ENCODE measurements at places on chromosomes 13 and 19.
A peak's percentile ranks its signal among the peaks of the same experiment; 100 is the strongest.

- DNase-seq: no peak
Measured at GRCh38 chr19:1526979-1527649, 3.2 kb downstream of the PLK5 start.

- DNase-seq: no peak
Measured at GRCh38 chr13:80881495-80881894, 540.6 kb upstream of the SPRY2 start.

GRCh38 chr13:24511019-24511815, 1.4 kb downstream of the PARP4 start:
- DNase-seq: peak; percentile 69

DNA sequence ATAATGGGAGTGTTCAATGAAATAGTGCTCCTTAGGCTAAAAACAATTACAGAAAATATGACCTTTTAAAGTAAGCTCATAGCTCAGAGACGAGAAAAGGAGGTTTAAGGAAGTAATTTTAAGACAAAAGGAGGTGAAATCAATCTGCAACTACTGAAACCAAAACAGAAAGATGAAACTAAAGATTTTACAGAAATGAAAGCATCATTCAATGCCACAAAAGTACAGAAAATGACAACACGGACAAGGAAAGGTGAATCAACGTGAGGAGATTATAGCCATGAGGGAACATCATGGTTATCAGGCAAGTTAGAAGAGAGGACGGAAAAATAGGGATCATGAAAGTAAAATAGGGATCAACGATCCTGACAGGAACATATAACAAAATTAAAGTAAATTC, 745.2 kb downstream of the PCDH17 start:
- no peak for DNase-seq

- peak; percentile 27 for DNase-seq
Measured at GRCh38 chr13:50085063-50085462, 69.8 kb downstream of the KCNRG start.

GRCh38 chr13:113917096-113917495, 53.2 kb upstream of the GAS6 start:
- no peak for DNase-seq

DNA sequence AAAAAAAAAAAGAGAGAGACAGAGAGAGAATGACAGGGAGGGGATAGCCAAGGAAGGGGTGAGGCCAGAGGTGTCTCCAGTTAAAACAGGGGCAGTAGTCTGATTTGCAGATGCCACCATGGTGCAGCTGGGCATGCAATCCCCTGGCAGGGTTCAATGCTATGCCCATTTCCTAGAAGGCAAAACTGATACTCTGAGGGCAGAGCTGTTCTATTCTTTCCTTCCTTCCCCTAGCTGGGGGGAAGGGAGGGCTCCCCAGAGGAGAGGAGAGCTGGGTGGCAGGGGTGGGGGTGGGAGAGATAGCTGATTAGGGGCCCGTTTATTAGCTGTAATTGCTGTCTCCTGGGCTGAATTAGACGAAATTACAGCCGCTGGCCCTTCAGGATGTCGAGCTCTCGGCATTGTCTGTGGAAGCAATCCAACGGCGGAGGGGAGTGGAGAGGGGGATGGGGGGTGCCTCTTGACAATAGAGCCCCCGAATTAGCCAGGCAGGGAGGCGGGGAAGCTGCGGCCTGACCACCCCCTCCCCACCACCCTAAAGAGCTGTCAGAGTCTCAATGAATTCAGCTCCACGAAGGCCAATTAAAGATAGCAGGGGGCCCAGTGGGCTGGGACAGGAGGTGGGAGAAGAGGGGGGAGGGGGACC, 14.4 kb upstream of the DPP9 start:
- DNase-seq: no peak

- no peak for DNase-seq
Measured at GRCh38 chr13:108859197-108860012, 230.0 kb downstream of the MYO16 start.

DNA sequence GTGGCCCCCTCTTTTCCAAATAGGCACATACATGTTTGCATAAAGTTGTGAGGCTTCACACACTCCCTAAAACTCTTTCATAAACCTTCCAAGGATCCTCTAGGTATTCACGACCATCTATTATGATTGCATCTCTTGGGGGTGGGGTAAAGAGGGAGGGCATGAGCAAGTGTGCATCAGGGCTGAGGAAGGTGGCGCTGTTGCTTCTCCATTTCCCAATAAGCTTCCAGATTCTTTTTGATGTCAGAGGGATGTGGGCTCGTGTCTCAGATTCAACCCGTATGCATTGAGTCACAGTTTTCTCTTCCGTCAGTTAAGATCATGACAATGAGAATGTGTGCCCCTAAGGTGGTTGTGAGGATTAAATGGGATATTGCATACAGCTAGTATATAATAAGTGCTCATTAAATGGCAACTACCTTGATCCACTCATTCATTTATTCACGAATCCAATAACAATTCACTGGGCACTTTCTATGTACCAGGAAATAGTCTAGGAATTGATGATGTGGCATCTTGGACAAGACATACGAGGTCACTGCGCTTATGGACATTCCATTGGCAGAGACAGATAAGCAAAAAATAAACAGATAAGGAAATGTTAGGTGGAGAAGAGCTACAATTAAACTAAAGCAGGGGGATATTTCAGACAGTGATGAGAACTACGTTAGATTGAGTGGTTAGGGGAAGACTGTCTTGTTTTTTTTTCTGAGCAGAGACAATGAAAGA, 10.3 kb downstream of the CYP2B6 start:
- no peak for DNase-seq
